ENCODE measurements at places on chromosomes 16 and 17.

GRCh38 chr16:31202414-31203375, at the start of gene PYCARD:
TSS of gene PYCARD (minus strand) at chr16:31202760. CDS start at chr16:31202690, 70 bp downstream.
- no peak for DNase-seq

DNA sequence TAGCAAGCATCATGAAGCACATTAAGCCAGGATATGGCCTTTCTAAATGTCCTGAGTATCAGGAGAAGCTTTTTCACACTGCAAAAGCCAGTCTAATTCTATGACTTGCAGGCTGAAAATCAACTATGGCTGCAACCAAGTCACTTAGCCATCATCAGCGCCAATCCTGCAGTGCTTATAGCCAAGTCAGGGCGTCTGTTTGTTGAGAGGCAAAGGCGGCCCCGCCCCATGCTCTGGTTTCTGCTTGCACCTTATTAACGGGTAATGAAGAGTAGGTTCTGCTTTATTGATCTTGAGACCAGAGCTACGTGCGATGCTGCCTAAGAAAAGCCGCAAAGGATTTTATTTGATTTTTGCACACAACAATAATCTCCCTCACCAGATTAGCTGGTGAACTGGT, 88.4 kb downstream of the CDH13 start:
- DNase-seq = no peak

- DNase-seq = no peak
Measured at GRCh38 chr16:89973654-89974335, 25.2 kb downstream of the DEF8 start.

- DNase-seq = peak; percentile 65
Measured at GRCh38 chr16:66933776-66934137, 445 bp downstream of the CIAO2B start.

DNA sequence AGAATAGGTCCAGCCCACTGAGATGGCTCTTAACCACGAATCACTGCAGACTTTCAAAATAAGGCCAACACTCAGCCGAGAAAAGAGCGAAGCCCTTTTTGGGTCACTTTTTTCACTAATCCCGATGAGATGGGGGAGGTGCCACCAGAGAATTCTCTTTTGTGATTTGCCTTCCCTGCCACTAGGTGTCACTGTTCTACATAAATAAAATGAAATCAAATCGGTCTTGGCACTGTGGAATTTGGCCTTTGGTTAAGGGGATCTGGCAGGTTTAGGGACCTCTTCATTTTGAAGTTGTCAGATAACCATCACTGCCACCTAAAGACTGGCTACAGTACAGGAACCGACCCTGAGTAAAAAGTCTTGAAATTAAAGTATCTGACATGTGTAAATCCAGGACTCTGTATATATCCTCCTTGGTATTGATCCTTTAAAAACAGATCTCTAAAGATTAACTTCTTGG, 147.0 kb downstream of the HS3ST4 start:
- peak; percentile 14 for DNase-seq

GRCh38 chr17:39845052-39845846, 18.9 kb downstream of the IKZF3 start:
- no peak for DNase-seq

DNA sequence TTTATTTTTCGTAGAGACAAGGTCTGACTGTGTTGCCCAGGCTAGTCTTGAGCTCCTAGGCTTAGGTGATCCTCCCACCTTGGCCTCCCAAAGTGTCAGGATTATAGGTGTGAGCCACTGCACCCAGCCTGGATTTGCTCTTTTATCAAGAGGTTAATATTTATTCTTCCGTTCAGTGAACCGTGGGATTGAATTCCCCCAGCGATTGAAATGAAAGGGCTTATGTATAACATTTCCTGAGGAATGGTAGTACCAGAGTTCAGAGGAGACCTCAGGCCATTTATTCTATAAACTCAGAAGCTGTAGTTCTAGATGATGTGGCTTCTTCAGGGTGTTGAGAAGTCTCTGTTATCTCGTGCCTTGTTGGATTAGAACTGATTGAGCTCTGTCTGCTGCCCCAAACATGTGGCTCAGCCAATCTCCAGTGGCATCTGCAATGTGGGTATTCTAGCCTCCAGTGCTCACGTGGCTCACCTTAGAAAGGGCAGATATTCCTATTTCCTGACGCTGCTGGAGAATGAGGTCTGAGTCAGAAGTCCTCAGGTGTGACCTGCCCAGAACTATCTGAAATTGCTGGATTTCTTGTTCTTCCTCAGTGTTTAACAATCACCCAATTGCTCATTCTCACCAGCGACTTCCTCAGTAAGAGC, 22.5 kb downstream of the HMOX2 start:
- no peak for DNase-seq

- DNase-seq = peak; percentile 7
Measured at GRCh38 chr16:49856672-49857330, 889 bp upstream of the ZNF423 start.

GRCh38 chr16:50313596-50314478, 47.5 kb downstream of the ADCY7 start:
- peak; percentile 35 for DNase-seq

DNA sequence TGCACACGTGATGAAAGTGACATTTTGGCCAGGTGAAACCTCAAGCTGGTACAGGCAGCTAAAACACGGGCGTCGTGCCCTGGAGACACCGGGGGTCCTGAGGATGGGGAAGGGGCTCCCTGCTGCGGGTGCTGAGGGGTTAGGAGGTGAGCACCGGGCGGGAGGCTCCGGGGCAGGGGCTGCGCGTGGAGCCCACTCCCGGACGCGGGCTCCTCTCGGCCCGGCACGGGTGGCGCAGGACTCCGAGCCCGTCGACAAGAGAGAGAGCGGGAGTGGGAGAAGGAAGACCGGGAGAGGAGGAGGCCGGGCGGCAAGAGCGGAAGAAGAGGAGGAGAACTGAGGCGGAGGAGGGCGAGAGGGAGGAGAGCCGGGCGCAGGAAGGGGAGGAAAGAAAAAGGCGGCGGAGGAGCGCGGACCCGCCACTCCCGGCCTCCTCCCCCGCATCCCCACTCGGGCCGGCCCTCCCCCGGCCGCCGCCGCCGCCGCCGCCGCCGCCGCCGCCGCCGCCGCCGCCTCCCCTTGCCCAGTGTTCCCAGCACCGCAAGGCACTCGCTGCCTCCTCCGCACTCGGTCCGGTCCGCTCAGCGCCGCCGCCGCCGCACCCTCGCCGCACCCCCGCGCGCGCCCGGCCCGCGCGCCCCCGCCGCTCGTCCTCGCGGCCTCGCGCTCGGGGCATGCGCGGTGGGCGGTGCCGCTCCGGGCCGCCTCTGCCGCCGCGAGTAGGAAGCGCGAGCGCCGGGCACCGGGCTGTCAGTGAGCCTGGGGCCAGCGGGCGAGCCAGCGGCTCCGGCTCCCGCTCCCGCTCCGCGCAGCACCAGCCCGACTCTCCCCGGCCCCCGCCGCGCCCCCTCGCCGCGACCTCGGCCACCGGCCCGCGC, at the start of gene PRKCA:
TSS of gene PRKCA (plus strand) at position 750 of the 878 bp plus-strand sequence.
- DNase-seq = peak; percentile 68

- DNase-seq = no peak
Measured at GRCh38 chr17:80152081-80152702, 5.3 kb upstream of the EIF4A3 start.

- DNase-seq = peak; percentile 44
Measured at GRCh38 chr16:87324411-87325275, 7.5 kb upstream of the C16orf95 start.

DNA sequence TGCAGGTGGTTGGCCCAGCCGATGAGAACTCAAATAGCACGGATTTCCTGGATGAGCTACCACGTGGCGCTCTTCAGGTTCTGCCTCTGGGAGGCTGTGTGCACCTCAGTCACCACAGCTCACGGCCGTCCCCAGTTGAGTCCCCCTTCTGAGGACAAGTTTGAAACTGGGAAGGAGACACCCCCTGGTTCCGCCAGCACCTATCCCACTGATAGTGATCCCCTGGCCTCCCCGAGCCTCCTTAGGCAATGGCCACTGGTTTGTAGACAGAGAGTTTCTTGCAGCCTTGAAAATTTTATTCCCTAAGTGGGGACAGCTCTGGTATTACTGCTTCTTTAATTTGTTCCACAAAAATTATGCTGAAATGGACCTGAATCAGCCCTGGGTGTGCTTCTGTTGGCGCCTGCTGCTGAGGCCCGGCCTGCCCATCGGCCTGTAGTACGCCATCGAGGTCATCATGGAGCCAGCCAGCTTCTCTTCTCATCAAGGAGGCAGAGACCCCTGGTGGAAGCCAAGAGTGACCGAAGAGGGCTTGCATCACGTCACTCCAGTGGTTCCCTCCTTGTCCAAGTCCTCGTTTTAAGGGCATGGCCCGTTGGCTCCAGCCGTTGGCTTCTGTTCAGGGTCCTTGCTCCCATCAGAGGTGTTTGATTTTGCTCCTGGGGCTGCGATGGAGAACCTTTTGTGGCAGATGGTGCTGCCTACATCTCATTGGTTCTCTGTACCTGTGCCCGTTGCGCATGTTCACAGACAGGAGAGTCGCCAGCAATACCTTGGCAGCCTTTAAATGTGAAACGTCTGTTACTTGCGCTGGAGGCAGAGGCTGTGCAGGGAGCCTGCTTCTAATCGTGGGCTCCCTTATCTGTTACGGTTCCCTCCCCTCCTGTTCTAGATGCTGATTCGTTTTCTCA, 9.3 kb downstream of the SMCR8 start:
- DNase-seq = no peak

DNA sequence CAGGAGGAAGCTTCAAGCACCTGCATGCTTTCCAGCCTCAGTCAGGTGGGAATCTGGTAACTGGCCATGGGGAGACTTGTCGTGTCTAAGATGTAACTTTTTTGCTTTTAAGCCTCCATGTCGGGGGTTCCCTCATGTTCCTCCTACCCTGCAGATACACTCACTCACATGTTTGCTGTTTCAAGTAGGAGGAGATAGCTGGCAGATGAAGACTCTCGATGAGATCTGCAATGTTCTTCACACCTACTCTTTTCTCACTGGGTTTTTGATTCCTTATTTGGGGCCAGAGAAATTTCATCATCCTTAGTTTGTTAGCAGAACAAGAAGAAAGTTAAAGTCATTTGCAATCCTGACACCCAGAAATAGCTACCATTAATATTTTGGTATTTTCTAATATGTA, 24.7 kb downstream of the UTP4 start:
- DNase-seq = no peak

DNA sequence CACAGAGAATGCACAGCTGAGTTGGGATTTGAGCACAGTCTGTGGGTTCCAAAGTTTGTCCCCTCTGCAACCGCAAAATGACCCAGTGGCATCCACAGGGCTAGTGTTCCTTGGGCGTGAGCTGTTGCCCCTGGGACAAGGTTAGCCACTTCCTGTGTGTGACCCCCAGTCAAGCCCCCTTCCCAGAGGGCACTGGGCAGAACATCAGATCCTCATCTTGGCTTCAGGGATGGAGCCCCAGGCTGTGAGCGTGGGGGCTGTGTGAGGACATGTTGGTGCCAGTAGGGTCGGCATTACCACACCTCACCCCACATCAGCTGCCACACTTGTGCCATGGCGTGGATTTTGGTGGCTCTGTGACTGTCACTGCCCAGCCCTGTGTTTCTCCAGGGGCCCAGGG, 55.3 kb downstream of the USP22 start:
- DNase-seq = no peak

- no peak for DNase-seq
Measured at GRCh38 chr16:52497067-52497816, 49.7 kb downstream of the TOX3 start.

- no peak for DNase-seq
Measured at GRCh38 chr16:66335704-66336329, 30.7 kb upstream of the CDH5 start.

- DNase-seq = no peak
Measured at GRCh38 chr16:8543258-8543657, 47.1 kb downstream of the TMEM114 start.

DNA sequence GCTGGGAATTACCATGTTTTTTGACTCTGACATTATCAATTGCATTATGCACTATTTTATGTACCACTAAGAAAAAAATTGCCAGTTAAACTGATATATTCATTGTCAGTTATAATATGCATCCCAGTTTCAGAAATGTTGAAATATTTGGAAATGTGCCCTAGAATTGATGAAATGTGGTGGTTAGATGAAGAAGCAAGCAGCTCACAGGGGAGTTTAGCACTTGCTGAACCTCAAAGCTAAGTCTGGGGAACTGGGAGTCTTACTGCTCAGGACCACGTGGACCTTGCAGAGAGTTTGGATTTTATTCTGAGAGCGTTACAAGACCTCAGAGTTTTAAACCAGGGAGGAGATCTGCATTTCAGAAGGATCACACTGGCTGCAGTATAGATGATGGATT, 67.9 kb downstream of the TNRC6C start:
- DNase-seq = no peak

GRCh38 chr17:28912281-28912937, 9.5 kb upstream of the DHRS13 start:
- DNase-seq = no peak

DNA sequence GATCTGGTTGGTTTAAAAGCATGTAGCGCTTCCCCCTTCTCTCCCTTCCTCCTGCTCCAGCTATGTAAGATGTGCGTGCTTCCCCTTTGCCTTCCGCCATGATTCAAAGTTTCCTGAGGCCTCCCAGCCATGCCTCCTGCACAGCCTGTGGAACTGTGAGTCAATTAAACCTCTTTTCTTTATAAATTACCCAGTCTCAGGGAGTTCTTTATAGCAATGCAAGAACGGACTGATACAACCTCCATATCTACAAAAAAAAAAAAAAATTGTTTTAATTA, 16.6 kb upstream of the PDXDC1 start:
- DNase-seq = no peak

Data from stimulated activated CD4-positive, alpha-beta T cell treated with anti-CD3 and anti-CD28 coated beads, Interleukin-4, amount 100 ng/mL, for 24 hours (primary cell).